Coronary artery (tissue), 2 donors: ENCODE measurements at places on chromosomes 16 and 17.
A peak's percentile ranks its signal among the peaks of the same experiment; 100 is the strongest.

GRCh38 chr17:53046781-53047180, 775.9 kb upstream of the KIF2B start:
- no peak for DNase-seq

DNA sequence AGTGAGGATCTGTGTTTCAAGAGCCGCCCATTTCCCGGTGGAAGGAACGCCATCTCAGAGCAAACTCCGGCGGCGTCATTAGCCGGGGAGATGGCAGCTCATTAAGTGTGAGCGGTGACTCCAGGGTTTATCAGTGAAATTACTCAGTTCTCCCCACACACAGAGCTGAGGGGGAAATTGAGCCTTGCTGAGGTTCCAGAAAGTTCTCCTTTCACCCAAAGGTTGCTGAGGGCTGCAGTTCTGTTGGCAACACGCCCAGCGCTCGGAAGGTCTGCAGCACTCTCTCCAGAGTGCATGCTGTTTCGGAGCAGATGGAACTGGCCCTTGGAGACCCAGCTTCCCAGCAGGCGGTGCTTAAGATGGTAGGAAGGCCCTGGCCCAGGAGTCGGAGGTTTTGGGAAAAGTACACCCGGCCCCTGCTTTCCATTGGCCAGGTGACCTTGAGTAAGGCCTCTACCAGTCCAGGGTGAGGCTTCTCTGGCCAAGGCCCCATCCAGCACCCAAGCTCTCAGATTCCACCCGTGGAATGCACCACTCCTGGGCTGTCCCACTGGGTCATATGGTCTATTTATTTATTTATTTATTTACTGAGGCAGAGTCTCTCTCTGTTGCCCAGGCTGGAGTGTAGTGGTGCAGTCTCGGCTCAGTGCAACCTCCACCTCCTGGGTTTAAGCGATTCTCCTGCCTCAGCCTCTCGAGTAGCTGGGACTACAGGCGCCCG, 167.7 kb upstream of the CIBAR2 start:
- no peak for DNase-seq

DNA sequence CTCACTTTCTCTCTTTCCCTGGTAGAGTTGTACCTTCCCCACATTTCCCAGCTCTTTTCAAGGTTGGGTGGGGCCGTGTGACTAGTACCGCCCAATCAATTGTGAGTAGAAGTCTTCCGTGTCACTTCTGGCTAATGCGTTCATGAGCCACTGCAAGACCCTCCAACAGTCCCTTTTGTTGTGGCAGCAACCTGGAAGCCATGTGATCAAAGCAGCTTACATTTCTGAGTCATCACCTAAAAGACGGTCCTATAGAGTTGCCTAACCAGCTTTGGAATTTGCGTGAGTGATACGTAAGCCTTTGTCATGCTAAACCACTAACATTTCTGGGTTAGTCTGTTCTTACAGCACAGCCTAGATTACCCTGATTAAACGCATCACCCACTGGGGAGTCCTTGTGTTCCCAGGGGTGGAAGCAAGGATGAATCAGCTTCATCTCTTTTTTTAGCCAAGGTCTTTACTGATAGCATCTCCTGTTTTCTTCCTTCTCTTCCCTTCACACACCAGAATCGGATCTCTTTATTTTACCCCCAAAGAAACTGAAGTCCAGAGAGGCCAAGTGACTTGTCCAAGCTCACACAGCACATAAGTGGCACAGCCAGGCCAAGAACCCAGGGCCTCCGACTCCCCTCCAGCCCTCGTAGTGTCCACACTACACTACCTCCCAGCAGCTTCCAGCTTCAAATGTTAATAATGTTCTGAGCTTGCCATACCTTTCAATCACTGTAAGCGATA, 366.3 kb upstream of the XYLT1 start:
- DNase-seq = no peak

- DNase-seq = no peak
Measured at GRCh38 chr17:36127911-36128310, 24.3 kb downstream of the CCL4 start.

- DNase-seq = no peak
Measured at GRCh38 chr17:10089196-10089804, 109.1 kb downstream of the GAS7 start.

- no peak for DNase-seq
Measured at GRCh38 chr17:12624211-12624610, 41.5 kb upstream of the MYOCD start.

GRCh38 chr16:67936124-67936879, at the start of gene PSMB10:
TSS of gene PSMB10 (minus strand) at chr16:67936850. CDS start at chr16:67936749, 101 bp downstream.
- DNase-seq = no peak

DNA sequence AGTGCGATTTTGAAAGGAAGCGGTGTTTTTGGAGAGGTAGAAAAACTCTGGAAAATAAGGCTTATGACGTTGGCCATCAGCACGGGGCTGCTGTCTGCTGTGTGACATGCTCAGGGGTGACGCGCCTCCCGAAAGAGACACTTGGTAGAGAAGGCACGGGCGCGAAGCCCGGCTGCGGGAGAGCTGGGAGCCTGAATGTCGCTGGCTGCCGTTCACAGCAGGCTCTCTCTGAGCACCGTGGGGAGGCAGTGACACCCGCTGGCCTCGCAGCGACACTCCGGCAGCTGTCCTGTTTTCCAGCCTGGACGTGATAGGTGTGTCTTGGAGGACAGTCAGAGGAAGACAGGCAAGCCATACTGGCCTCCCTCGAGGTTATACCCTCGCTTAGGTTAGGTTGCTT, 759.1 kb upstream of the RBFOX1 start:
- DNase-seq = no peak

DNA sequence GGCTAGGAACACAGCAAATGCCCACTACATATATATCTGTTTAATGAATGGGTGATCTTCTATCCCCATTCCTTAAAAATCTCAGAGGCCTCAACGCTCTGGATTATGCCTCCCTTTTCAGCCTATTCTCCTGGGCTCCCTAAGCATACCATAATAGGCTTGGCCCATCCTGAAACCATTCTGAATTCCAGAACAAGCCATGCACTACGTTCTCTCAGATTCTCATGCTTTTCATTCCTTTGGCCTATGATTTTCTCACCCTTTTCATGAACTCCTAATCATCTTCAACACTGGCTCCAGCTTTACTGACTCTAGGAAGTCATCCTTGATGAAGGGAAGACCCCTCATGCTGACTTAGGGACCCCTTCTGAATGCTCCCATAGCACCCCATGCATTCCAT, 71.1 kb downstream of the RPGRIP1L start:
- no peak for DNase-seq

DNA sequence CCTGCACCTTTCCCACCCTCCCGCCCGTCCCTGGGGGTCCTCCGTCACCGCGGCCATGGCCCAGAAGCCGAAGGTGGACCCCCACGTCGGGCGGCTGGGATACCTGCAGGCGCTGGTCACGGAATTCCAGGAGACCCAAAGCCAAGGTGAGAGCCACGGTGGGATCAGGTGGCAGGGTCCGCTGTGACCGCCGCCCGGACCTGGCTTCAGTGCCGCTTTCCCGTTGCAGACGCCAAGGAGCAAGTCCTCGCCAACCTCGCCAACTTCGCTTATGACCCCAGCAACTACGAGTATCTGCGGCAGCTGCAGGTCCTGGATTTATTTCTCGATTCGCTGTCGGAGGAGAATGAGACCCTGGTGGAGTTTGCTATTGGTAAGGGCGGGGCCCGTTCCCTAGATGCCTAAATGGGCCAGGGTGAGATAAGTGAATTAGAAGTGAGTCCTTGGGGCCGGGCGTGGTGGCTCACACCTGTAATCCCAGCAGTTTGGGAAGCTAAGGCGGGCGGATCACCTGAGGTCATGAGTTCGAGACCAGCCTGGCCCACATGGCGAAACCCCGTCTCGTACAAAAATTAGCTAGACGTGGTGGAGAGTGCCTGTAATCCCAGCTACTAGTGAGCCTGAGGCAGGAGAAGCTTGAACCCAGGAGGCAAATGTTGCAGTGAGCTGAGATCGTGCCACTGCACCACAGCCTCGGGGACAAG, 617 bp downstream of the ARMC7 start:
- no peak for DNase-seq

DNA sequence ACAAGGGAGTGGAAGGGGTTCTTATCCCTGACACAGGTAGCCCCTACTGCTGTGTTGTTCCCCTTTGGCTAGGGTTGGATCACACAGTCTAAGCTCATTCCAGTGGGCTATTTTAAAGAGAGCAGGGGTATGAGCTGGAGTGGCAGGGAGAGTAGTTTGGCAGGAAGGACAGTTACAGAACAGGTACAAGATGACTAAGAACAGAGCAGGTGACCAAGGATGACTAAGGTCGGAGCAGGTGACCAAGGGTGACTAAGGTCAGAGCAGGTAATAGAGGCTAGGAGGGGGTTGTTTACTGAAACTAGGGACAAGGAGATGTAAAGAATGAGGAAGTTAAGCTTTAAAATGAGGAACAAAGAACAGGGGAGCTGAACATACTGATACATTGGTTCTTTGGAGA, 58.8 kb downstream of the UTP18 start:
- DNase-seq = no peak

GRCh38 chr17:79183293-79184158, 108.9 kb downstream of the ENGASE start:
- DNase-seq = no peak

GRCh38 chr17:14950216-14950615, 314.9 kb downstream of the PMP22 start:
- no peak for DNase-seq

- DNase-seq = no peak
Measured at GRCh38 chr17:80312621-80313135, 52.0 kb downstream of the RNF213 start.

GRCh38 chr17:282912-283882, 69.4 kb downstream of the RPH3AL start:
- no peak for DNase-seq

DNA sequence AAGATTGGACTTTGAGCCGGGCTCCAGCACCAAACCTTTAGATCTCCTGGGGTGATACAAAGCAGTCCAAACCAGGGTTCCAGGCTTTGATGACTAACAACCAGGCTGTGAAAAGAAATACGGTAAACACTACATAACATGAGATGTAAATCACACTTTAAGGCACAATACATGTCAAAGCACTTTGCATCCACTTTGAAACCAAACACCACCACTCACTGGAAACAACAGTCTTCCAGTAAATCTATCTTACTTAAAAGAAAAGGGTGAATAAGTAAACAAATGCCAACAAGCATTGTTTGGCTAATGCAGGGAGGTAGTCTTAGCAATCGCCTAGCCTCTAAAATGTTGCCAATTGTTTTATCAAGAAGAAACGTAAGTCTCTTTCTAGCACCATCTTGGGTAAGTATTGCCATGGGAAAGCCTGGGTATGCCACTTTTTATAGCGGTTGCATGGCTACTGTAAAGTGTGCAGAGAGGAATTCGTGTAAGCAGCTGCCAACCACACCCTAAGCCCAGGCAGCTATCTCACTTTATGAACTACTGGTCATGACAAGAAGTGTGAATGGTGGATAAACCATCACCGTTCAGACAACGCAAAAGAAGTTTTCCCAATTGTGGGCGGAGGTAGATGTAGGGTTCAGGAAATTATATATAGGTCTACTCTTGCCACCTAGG, 267.4 kb upstream of the PSMD7 start:
- no peak for DNase-seq

DNA sequence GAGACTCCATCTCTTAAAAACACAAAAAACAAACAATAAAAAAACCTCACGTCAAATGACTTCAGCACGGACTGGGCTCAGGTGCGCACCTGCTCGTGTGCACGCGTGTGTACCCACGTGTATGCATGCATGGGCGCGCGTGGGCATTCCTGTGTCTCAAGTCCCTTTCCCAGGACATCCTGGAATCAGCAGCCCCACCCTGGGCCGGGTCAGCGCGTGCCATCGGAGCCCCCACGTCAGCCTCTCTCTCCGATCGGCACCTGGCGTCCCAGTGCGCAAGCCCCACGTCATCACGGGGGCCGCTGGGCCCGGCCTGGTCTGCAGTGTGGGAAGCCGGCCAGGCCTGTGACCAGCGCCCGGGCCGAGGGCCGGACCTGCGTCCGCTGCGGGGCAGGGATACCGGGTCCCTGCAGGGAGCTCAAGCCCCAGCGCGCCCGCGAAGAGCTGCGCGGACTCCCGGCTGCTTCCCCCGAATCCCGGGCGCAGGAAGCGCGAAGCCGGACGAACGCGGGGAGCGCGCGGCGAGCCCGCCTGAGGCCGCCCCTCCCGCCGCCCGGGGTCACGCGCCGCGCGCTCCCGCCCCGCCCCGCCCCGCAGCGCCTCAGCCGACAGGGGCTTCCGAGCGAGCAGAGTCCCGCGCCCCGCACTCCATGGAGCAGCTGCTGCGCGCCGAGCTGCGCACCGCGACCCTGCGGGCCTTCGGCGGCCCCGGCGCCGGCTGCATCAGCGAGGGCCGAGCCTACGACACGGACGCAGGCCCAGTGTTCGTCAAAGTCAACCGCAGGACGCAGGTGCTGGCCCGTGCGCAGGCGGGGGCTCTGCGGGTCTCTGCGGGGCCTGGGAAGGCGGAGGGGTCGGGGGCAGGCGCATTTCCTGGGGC, at the start of gene FN3K:
FN3K (plus strand) TSS at position 629 of the 880 bp plus-strand sequence; CDS start at position 651, 22 bp downstream.
- peak; percentile 84 for DNase-seq

- no peak for DNase-seq
Measured at GRCh38 chr17:16818340-16818739, 128.3 kb downstream of the CCDC144A start.

- peak; percentile 24 for DNase-seq
Measured at GRCh38 chr17:45355087-45355486, 38.3 kb upstream of the MAP3K14 start.

DNA sequence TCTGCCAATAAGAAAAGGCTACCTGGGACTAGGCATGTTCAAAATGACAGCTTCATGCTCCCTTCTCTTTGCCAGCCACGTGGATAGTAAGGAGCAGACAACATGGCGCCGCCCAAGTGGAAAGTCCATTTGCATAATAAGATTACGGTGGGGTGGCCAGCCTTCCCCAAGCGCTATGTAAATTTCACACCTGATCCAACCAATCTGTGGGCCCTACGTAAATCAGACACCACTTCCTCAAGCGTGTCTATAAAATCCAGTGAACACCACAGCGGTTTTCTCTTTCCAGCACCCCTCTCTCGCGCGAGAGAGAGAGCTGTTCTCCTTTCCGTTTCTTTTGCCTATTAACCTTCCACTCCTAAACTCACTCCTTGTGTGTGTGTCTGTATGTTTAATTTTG, 140.3 kb upstream of the ERCC4 start:
- DNase-seq = no peak

DNA sequence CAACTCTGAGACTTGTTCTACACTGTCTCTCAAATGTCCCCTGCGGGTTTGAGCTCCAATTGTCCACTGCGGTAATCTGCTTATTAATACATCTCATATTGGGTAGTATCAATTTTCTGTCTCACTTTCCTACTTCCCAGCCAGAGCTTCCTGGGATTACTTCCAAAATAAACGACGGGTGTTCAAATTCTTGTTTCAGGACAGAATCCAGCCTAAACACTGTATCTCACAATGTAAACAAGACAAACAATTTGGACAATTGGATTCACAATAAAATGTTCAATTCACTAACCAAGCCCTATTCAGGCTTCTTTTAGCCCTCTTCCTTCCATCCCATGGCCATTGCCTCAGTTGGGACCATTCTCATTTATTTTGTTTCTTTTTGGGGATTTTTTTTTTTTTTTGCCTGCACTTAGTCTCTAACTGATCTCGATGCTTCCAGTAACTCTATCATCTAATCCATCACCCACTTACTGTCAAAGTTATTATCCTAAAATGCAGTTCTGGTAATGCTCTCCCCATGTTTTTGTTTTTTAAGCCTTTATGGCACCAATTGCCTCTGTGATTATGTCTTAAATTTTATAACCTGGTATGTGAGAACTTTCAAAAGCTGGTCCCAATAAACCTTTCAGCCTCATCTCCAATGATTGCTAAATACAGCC, 2.0 kb upstream of the VAT1L start:
- no peak for DNase-seq
